ENCODE measurements at places on chromosomes 12 and 14.
A peak's percentile ranks its signal among the peaks of the same experiment; 100 is the strongest.

- peak; percentile 75 for DNase-seq
Observed at GRCh38 chr14:94143239-94143638, 13.8 kb upstream of the IFI27L2 start.

GRCh38 chr14:101184104-101184455 is 280.6 kb upstream of the RTL1 start:
- no peak for DNase-seq

- DNase-seq, result peak; percentile 78
Observed at GRCh38 chr12:31742891-31743290, 14.1 kb upstream of the AMN1 start.

- DNase-seq, result no peak
Observed at GRCh38 chr12:47337581-47337980, 257.8 kb upstream of the AMIGO2 start.

GRCh38 chr12:20628999-20629398 is 66.1 kb upstream of the SLCO1C1 start:
- DNase-seq, result no peak

- no peak for DNase-seq
Observed at GRCh38 chr12:76020281-76020680, 11.3 kb downstream of the PHLDA1 start.

DNA sequence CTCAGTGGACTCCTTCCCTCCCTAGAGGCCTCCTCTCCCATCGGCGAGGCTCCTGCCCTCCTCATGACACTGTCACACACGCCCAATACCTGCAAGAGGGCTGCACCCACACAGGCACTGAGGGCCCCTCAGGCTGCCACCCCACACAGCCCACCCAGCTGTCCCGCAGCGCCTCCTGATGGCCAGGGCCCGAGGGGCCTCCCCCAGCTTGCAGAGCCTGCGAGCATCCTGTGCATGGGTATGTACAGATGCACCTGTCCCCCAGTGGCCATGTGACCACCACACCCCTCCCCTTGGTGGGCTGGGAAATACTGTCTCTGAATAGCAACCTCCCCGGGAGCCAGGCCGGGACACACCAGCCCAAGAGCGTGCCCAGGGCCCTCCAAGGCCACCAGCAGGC is 19.0 kb upstream of the NUDT14 start:
- DNase-seq, result peak; percentile 76

DNA sequence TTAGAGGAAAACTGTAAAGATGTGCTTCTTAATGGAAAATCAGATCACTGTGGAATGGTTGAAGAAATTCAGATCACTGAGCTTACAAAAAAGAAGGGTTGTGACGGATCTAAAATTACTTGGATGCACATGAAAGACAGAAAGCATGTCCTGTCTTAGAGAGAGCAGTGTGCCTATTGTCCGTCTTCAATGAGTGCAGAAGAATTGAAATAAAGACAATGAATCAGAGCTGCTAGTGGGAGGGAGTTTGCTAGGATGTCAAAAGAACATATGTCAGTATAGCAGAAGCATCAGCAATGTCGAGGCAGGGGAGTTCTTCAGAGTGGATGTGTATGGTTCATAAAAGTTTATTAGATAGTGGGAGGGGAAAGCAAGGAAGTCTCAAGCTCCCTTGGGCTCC is 172.7 kb downstream of the SYNE2 start:
- no peak for DNase-seq

DNA sequence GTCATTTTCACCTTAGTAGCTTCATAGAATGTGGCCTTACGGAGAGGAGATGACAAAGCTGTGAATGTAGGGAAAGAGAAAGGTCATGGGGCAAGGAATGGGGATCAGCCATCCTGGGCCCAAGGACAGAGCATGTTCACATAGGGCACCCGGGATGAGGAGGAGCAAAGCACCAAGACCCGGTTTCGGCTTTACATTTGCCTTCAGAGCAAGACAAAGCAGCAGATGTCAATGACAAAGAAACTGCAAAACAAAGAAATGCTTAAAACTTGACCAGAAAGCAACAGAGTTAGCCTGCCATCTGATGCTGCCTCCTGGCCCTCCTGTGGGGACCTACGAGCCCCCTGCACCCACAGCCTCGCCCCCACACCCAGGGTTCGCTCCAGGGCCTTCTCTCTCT is 249.2 kb downstream of the SLC41A2 start:
- no peak for DNase-seq

- DNase-seq, result no peak
Observed at GRCh38 chr14:95095996-95096395, 61.3 kb downstream of the DICER1 start.

GRCh38 chr14:51441001-51441400 is 201.0 kb downstream of the TMX1 start:
- DNase-seq, result no peak
